DND-41 (cell line): ENCODE measurements at places on chromosomes 11 and 22.

GRCh38 chr11:84607975-84608836 is 1018.9 kb downstream of the DLG2 start:
- no peak for DNase-seq

- no peak for DNase-seq
These were observed 575.5 kb downstream of the SOX6 start for GRCh38 chr11:15780837-15781236.

GRCh38 chr11:88484873-88485621 is 147.5 kb upstream of the CTSC start:
- DNase-seq = peak; percentile 53

DNA sequence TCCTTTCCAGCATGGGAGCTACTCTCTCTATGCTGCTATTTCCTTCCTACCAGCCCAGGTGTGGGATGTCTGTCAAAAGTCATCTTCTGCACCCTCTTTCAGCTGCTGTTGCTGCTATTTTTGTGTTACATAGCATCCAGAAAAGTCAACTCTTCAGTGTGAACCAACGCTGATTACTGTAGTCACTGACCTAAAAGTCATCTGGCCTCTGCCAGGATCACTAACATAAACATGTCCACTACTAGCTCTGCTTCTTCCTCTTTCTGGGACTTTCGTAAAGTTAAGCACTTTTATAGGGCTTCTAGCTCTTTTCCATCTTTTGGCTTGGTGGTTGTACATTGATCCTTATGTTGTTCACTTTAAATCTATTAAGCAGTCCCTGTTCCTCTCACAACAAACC is 90.2 kb upstream of the CARD18 start:
- DNase-seq = no peak

- DNase-seq = no peak
These were observed 14.4 kb downstream of the EMID1 start for GRCh38 chr22:29219881-29220670.

DNA sequence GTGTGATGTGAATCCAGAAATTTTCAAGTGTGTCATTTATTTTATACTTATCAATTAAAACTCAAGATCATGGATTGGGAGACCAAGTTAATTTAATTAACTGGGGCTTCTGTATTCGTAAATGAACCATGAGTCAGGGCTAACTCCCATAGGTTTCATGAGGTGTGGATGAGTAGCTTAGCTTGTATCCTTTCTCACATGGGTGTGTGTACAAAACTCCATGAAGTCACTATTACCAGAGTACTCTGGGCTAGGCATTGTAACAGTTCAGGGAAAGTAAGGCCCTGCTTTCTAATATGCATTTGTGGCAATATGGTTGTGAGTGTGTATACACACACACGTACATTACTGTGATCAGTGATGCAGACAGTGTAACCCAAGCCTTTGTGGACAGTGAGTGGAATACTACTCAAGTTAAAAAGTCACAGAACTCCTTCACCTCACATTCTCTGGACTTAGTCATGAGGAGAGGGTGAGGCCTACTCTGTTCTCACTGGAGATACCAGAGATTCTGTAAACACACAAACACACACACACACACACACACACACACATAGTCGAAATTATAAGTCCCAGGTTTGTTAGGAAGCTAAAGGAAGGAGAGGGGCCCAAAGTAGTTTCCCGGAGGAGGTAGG is 3.5 kb downstream of the CNTF start:
- DNase-seq = no peak

- no peak for DNase-seq
These were observed 20.3 kb downstream of the ASCL2 start for GRCh38 chr11:2250041-2250440.

DNA sequence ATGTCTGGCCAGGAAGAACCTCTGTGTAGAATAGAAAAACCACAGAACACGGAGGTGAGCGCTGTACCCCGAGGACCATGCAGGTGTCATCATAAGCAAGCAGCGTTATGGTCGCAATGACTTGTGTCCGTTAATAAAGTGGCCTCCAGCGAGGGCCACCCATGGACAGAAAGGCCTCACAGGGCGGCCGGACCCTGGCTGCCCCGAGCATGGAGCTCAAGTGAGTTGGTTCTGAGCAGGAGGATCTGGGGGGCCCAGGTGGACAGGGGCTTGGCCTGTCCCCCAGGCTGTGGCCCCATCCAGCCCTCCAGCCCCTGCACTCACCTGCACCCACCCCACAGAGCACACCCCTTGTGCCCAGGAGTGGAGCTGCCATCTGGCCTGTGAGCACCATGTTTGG is 133.8 kb downstream of the BRD1 start:
- no peak for DNase-seq

- no peak for DNase-seq
These were observed 115.0 kb downstream of the ATG16L2 start for GRCh38 chr11:72929256-72929655.

DNA sequence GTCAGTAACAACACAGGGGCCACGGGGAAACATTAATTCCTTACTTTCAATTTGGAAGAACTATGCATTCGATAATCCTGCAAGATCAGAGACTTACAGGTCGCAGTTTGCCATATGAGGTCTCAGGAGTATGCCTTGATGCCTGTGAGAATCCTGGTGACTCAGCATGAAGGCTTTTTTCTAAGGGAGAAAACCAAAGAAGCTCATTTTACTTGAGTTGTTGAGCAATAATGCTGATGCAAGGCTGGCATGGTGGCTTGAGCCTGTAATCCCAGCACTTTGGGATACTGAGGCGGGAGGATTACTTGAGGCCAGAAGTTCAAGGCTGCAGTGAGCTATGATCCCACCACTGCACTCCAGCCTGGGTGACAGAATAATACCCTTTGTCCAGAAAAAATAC is 26.6 kb downstream of the ATG16L2 start:
- no peak for DNase-seq

- no peak for DNase-seq
These were observed 2.0 kb downstream of the BACE1 start for GRCh38 chr11:117313828-117314768.

DNA sequence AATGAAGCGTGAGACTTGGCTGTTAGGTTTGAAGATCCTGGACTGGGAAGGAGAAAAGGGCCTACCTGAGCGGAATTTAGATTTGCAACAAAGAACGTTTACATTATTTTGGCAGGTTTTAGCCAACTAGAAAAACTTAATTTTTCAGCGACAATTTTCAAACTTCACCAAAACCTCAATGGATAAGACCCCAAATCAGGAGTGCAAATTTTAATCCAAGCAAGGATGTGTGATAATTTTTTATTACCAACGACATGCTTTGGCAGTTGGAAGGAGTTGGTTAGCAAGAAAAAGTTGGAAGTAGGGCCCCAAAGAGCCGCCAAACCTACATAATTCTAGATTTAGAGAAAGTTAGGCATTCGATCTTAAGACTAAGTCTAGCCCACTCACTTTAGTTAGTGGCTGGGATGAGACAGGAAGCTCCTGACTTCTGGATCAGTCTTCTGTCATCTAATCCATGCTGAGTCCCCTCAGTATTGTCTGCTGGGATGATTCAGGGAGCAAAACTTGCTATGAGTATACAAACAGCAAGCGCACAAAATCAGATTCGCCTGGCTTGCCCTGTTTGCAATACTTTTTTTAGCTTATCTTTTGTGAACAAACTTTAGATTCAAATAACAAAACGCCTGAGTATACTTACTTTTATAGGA is 787 bp upstream of the RDX start:
- no peak for DNase-seq

DNA sequence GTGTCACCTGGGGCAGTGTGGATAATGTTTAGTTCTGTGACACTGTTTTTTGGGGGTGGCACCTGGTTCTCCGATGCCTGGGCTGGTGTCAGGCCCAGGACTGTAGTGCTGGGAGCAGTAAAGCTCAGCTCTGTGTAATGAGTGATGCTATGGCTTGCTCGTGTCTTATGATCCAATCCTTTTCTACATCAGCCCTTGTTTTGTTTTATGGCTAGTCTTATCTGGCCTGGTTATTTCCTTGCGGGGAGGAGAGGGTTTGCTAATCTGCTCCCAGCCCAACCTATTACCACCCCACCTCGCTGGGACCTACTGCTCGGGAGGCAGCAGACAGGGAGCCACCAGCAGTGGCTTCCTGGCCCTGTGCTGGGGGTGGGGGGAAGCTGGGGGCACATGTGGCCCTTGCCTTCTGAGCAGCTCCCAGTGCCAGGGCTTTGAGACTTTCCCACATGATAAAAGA is 35.0 kb upstream of the TPBGL start:
- DNase-seq = no peak

GRCh38 chr11:110795112-110795624 is 82.9 kb upstream of the ARHGAP20 start:
- no peak for DNase-seq

- no peak for DNase-seq
These were observed 590 bp upstream of the TSPO start for GRCh38 chr22:43150731-43151206.

DNA sequence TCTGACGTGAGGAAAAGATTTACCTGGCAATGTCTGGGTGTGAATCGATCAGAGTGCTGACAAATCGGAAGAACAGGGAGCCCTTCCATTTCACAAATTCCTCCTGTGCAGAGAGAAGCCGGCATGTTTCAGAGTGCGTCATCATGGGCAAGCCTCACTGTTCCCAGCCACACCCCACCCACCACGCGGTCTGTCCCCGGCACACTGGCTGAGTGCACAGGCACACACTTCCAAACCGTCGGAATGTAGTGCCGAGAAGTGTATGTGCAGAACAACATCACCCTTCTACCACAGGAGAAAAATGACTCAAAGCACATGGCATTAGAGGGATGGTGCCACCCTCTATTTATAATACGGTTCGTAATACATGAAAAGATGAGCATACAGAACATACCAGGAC is 47.5 kb downstream of the NCAPD3 start:
- no peak for DNase-seq

- DNase-seq = no peak
These were observed 621 bp downstream of the KCNC1 start for GRCh38 chr11:17734986-17735817.

- DNase-seq = peak; percentile 57
These were observed 8.5 kb downstream of the ACAD8 start for GRCh38 chr11:134261626-134262488.

DNA sequence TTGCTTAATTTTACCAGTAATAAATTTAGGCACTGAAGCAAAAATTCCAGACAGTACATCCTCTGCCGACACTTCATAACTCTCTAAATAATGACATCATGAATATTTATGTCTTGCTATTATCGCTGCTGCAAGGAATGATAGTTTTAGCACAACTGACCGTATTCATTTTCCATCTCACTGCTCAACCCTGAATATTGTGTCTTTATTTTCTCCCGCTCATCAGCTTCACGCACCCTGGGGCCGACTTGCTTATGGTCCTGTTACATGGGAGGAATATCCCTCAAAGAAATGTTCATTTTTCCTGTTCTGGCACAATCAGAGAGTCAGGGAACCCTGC is 33.3 kb downstream of the SLN start:
- no peak for DNase-seq
